ENCODE measurements at places on chromosomes 11 and 22. TPM values are rescaled to one million over a fixed set of nuclear protein-coding genes. Genes with fewer than 3 reads are reported as not detected.

- peak; percentile 85 for DNase-seq
Measured at GRCh38 chr11:11731311-11732083, 109.7 kb upstream of the GALNT18 start.

DNA sequence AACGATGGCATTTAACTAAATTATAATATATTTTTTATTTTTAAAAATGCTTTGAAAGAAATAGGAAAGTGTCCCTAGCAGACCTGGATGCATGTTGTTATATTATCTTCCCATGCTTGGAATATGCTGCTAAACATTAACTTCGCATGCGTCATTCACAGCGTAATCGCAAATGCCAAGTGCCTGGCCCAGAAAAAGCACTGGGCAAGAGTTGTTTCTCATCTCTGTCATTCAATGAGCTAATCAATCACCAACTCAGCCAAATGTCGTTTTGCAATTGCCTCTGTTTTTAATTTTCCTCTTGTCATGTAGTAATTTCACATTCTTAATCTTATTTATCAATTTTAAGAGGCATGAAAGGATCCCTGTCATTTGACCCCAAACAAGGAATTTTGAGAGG, 1421.9 kb downstream of the BRD1 start:
- peak; percentile 60 for DNase-seq

CARNS1 gene
- total RNA-seq: 0.38 TPM

SLC22A25 gene
- not detected for total RNA-seq

DNA sequence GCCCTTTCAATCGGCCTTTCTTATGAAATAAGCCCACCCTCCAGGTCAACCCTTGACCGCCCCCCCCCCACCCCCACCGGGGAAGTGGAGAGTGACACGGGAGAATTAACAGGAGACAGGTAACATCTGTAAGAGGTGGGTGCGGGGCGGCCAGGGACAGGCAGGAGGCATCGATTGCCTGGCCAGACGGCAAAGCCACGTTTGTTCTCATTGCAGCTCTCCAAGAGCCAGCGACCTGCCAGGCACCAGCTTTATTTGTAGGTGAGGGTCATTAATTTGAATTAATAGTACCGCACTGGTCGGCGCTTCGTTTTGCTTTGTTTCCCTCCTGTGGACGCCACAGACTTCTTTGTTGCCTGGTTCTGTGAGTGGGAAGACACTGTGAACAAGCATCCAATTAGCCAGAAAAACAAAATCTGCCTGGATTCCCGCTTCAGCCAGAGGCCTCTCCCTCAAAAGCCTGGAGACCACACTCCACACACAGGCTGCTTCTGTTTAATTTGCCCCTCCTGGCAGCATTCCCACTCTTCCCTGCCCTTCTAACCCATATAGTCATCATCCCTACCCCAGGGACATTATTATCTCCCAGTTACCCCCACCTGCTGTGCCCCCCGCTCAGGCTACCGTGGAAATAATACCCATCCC, 104.5 kb upstream of the OPCML start:
- no peak for DNase-seq

MOGAT2 gene
- total RNA-seq: not detected

DNA sequence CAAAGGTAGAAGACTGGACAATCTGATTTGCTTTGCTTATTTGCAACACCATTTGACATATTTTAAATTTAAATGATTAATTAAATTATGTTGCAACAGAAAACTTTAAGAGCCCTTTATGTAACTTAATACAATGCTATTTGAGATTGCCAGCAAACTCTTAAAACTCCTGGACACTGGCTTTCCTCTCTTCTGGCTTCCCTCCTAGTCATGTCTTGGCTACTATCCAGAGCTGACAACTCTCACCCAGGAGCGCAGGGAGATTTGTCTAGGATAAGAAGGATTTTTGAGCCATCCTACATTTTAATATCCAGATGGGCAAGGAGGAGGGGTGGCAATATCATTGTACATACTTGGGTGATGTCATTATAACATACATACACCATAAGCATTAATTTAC, 134.3 kb downstream of the ELP4 start:
- DNase-seq: peak; percentile 49

TMEM126A gene
- total RNA-seq: 21.5 TPM

DNA sequence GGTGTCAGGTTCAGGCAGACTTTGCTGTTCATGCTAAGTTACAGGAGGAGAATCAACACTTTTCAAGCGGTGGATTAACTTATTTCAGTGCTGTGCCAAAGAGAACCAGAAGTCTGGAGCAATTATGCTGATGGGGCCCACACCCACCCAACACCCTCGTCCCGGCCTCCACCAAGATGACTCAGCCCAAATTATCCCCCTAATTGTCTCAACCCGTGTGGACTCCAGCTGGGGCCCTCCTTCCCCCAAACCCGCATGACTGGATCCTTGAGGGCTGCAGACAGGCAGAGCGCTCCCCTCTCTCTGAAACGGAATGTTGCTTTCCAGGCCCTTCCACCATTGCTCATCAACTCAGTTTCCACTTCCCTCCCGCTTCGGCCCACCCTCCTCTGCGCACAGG, 34.6 kb upstream of the MN1 start:
- peak; percentile 67 for DNase-seq

DNA sequence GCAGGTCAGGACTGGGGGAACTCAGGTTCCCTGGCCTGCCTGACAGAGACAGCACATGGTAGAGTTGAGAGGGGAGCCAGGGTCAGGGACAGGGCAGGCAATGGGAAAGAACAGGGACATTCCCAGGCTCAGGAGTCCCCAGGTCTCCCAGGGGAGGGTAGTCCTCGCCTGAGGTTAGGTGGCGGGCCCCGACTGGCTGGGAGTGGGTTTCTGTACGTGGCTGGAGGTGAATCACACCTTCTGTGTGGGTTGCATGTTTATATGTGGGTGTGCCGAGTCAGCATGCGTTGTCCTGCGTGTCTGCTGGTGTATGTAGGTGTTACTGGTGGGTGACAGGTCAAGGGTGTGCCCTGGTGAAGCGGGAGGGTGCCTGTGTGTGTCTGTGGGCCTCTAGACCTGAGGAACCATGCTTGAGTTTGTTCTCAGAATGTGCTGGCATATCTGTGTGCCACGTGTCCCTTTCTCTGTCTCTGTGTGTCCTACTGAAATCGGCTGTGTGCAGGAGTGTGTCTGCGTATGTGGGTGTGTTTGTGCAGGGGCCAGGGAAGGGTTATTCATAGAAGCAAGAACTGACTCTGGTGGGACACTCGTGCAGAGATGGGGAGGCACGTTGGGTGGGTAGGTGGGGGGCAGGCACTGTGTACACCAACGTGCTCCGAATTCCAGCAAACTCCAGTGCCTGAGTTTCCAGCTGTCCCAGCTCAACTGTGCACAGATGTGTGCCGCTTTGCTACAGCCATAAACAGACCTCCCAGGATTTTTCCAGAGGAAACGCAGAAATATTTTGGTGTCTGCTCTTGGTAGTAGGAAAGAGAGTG, 23.8 kb upstream of the OAF start:
- DNase-seq: peak; percentile 58

GGTLC3 gene
- total RNA-seq: not detected

GRCh38 chr11:111549196-111549868, 8.8 kb downstream of the LAYN start:
- no peak for DNase-seq

- DNase-seq: no peak
Measured at GRCh38 chr11:74751303-74751702, 2.7 kb downstream of the RNF169 start.

DNA sequence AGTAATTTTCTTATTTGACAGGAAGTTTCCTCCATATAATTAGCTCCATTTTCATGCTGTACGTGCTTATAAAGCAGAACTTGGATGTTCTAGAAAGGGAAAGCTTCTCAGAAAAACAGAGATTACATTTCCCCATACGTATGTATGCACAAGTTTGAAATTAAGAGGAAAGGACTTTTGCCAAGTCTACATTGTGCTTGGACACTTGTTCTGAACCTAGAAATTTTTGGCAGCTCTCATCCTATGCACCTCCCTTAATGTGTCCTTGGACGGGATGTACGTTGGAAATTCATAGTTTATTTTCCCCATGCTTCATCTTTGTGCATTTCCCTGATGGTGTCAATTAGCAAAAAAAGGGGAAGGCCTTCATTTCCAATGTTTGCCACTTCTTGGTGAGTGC, 322.7 kb downstream of the BLID start:
- no peak for DNase-seq

GRCh38 chr11:111555255-111555654, 14.7 kb downstream of the LAYN start:
- peak; percentile 77 for DNase-seq

DNA sequence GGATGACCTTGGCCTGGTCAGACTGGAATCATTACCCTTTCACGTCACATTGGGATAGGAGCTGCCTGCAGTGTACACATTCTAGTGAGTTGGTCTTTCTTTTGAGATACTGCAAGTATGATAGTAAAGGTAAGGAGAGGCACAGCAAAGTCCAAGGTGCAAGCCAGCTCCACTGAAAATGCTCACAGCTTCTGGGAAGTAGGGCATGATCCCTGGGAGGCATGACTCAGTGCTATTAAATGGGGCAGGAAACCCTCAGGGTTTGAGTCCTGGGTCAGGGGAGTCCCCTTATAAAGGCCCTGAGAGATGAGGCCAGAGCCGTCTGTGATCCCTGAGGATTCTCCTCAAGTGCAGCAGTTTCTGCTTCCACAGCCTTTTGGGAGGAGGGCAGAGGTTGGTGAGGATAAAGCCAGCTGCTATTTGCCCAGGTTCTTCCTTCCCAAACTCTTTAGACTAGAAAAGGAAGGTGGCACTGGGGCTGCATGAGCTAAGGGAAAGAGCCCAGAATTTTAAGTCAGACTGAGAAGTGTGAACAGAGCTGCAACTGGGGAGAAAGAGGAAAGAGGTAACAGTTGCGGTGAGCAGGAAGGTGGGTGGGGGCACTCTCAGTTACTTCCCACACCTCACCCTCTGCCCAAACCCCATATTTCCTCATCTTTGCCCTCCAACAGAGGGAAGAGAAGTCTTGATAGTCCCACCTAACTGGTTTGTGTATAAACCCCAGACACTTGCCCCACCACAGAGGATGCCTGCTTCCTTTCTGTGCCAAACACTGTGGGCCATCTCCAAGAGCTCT, 14.4 kb upstream of the OR52K1 start:
- DNase-seq: no peak

CD3D gene
- not detected for total RNA-seq

DNA sequence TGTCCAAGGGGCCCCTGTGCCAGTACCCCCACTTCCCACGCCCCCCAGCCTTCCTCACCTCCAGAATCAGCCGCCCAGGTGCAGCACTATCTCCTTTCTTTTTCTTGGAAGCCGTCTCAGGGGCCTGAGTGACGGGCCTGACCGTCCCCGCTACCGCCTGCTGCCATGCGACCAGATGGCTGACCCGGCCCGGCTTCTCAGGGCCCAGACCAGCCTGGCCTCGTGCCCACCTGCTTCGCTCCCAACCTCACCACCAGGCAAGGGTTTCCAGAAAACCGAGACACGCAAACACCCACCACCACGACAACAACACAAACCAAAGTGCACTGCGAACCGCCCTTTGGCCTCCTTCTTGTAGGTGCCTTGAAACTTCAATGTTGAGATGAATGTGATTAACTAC, 39.1 kb downstream of the MACROD1 start:
- no peak for DNase-seq

DNA sequence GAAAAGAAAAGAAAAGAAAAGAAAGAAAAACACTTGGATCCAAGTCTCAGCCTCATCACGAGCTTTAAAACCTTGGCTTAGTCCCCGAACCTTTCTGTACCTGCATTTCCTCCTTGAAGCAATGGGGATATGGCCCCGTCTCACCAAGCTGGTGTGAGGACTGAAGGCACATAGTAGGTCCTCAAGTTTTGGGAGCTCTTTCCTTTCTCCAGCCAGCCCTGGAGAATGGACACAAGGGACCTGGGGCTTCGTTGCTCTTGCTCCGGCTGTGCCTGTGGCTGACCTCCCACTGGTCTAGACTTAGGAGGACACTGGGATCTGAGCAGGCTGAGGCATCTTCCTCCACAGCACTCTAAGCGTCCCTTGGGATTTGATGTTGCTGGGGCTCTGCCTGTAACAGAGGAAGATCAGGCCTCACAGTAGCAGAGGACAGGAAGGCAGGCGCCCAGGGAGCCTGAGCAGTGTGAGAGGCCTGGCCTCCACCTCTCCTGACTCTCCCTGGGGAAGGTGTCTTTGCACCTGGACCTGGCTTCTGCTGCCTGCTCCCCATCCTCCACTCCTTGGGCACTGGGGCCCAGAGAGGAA, 32.8 kb downstream of the KCNC1 start:
- peak; percentile 37 for DNase-seq

DNA sequence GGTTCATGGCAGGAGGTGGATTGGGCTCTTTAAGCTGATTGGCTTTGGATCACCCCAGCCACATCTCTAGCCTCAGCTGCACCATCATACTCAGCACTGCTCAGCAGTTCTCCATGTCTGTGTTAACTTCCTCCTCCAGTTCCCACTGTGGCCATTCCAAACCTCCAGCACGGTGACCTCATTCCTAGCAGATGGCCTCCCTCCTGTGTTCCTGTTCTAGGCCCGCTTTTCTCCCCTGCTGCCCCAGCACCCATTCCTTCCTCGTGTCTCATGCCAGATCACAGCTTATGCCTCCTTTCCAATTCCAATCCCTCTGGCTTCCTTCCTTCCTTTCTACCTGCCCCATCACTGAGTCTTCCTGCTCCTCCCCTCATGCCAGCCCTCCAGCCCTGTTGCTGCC, 96.1 kb downstream of the MICAL2 start:
- peak; percentile 22 for DNase-seq

DNA sequence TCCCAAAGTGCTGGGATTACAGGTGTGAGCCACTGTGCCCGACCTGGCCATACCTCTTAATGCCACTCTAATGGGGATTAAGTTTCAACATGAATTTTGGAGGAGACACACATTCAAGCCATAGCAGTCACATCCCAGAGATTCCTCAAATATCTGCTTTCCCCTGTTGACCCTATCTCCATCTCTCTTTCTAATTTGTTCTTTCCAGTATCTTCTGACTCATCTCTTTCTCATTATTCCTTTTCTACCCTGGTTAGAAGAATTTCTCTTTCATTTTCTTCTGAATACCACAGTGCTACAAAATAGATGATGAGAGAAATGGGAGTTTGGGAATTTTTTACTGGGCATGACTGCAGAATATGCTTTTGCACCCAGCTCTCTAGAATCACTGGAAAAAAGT, 5.1 kb downstream of the OR10V1 start:
- no peak for DNase-seq

- no peak for DNase-seq
Measured at GRCh38 chr11:92489826-92490399, 265.3 kb downstream of the FAT3 start.

DNA sequence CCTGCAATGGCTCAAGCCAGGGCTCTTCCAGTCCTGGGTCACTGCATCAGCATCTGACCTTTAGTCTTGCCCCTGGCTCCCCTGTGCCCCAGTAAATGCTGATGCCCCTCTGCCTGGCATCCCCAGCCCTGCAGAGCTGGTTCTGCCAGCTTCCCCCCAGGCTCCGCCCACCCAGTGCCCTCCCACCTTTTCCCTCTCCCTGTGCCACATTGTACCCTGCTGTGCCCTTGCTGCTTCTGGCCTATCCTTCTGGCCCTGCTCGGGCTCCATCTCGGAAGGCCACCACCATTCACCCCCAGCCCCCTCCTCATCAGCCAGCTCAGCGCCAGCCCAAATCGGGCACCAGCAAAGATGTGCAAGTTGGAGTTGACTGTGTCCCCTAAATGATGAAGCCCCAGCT, 7.4 kb downstream of the CAPN5 start:
- no peak for DNase-seq

FJX1 gene
- total RNA-seq: 37.0 TPM

Measured in GM23248 (cell line).